HL-60 (cell line): ENCODE measurements at places on chromosomes 12 and 14.

GRCh38 chr12:89968151-89968700 is 259.6 kb upstream of the ATP2B1 start:
- peak; percentile 65 for DNase-seq

GRCh38 chr12:83198291-83199015 is 511.7 kb downstream of the TMTC2 start:
- no peak for DNase-seq

DNA sequence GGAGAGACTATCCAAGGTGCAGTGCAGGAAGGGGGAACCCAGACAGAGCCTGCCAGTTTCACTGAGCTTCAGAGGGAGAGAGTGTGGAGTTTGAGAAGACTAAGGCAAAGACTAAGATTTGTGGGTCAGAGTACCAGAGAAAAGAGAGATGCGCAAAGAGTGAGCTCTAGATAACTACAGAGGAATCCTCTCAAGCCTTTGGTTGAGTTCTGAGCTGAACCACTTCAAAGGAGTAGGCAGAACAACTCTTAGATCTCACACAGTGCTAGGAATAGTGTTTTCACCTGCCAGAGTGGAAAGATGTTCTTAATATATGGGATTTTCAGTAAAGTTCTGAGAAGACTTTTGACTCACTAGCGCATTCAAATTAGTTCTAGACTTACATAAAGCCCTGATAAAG is 10.7 kb upstream of the M6PR start:
- DNase-seq, result no peak

DNA sequence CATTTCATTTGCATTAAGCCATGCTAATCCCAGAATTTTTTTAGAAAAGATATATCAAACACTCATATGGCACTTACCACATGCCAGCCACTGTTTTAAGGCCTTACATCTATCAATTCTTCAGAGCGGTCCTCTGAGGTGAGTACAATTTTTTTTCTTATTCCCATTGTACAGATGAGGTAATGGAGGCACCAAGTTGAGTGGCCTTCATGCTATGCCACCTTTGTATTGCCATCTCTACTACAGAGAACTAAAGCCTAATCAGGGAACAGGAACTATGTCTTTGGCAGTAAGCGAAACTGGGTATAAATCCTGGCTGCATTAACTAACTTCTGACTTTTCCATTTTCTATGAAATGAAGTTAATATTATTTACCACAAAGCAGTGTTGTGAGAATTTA is 27.1 kb downstream of the SLC38A4 start:
- DNase-seq, result no peak

DNA sequence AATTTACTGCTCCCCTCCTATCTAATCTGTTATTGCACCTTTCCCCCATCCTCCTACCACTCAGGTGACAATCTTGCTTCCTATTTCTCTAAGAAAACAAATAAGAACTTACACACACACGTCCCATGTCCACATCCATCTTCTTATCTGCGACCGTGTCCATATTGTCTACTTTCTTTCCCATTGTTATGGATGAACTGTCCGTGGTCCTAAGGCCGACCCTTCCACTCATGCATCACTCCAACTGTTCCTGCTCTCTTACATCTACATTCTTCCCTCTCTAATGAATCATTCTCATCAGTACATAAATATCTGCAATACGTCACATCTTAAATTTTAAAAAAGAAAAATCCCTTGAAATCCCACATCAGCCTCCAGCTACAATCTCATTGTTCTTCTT is 30.0 kb downstream of the ZFYVE1 start:
- DNase-seq, result no peak

DNA sequence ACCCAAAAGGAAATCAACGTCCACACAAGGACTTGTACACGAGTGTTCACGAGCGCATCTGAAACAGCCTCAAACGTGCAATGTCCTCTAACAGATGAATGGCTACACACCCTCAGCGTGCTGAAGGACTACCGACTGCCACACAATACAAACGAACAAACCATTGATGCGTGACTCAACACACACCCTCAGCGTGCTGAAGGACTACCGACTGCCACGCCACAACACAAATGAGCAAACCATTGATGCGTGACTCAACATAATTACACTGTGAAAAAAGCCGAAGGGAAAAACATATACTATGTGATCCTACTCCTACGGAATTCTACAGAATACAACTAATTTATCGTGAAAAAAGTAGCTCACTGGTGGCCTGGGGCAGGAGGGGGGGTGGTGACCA is 25.1 kb upstream of the BTBD6 start:
- no peak for DNase-seq

GRCh38 chr12:70627677-70628076 is 9.6 kb downstream of the PTPRB start:
- no peak for DNase-seq

DNA sequence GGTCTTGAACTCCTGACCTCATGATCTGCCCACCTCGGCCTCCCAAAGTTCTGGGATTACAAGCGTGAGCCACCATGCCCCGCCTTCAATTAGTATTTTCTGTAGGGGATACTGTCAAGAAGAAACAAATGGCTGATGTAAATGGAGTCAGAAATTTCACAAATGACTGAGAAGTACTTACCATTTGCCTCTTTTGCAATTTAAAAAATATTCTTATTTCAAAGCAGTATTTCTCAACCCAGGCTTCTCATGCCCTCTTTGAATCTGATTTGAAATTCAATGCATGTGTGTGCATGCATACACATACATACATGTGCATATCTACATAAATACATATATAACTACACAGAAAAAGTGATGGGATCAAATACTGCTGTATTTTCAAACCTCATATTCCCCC is 4.4 kb downstream of the PSMA6 start:
- DNase-seq, result no peak

DNA sequence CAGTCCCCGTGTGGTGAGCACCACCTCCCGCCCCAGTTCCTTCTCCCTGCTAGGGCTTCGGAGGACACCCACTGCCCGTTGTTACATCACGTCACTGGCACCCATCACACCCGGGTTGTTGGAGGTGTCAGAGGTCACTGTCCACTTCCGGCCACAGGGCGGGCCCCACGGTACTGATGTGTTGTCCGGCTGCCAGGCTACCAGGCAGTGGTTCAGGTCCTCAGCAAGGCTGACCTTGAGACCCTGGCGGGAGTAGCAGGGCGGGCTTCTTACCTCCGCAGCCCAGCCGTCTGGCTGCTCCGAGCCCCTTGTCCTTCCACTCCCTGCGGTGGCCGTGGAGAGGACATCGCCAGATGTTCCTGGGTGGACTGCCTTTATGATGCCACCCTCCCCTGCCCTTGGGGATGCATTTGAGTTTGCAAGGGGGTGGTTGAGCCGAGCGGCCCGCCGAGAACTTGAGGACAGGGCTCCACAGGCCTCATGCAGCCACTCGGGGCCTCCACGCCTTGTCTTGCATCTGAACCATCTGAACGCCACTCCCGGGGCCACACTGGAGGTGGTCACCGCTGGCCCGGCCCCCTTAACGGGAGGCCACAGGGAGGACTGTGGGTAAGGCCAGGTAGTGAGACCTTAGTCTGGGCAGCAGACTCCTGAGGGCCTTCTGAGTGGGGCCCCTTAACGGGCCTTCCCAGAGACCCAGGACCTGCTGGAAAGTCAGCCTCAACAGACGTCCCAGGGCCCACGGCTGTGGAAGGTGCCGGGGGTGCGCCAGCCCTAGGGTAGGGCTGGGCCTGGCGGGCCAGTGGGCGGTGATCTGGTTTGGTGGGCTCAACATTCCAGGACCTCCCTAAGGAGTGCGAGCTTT is 27.1 kb upstream of the PLD4 start:
- no peak for DNase-seq

DNA sequence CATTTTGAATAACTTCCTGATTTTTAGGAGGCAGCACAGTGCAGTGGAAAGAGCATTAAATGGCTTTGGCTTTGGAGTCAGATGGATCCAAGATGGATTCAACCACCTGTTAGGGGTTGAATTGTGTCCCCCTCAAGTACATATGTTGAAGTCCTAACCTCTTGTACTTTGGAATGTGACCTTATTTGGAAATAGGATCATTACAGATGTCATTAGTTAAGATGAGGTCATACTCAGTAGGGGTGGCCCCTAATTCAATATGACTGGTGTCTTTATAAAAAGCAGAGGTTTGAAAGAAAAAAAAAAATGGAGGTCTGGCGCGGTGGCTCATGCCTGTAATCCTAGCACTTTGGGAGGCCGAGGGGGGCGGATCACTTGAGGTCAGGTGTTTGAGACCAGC is 18.8 kb downstream of the ATP5MC2 start:
- no peak for DNase-seq

DNA sequence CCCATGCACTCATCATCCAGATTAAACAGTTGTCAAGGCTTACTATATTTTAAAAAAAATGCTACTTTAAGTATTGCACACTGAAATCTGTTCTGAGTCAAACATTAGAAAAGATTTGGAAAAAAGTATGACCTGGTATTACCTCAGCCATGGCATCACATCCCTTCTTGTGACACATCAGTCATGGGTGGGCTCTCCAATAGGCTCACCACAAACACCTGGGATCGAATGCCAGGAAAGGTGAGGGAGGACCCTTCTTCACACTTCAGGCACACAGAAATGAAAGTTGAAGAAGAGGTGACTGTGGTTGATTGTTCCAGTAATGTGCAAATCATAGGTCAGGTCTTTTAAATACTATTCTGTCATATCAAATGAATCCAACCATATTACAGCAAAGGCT is 36.6 kb upstream of the GZMB start:
- DNase-seq, result no peak

GRCh38 chr14:29955087-29955486 is 27.4 kb upstream of the PRKD1 start:
- DNase-seq, result no peak

DNA sequence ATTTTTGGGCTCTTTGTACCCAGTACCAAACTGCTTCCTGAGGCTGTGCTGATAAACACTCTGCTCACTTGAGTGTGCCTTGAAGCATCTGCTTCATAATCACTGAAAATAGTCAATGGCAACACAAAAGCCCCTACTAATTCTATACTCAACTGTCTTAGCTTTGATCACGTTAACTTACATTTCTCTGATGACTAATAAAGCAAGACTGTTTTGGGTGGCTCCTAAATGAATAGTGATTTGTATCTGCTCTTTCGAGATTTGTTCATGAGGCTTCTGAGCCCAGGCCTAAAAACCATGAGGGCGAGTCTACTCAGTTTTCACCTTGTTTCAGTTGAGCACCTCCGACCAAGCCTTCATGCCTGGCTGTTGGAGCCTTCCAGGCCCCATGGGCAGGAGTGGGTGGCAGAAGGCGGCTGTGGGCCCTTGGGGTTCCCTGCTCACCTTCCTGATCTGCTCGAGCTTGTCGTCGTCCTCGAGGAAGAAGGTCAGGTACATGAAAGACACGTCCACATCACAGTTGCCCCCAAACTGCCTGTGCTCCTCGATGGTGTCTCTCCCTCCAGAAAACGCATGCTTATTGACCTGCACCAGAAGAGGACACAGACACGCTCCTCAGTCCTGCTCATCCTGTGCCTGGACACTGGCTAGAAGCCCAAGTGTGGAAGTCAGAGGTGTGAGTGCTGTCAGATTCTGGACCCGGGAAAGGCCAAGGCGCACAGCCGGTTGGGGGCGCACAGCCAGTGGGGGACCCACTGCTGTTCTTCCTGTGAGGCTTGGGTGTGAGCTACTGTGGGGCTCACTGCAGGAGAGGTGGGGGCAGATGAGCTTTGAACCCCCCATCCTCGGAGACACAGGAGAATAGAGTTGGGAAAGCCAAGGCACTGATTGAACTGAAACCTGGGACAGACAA is 13.7 kb downstream of the SLC25A47 start:
- no peak for DNase-seq

GRCh38 chr12:26102953-26103352 is 21.9 kb downstream of the BHLHE41 start:
- DNase-seq, result no peak

DNA sequence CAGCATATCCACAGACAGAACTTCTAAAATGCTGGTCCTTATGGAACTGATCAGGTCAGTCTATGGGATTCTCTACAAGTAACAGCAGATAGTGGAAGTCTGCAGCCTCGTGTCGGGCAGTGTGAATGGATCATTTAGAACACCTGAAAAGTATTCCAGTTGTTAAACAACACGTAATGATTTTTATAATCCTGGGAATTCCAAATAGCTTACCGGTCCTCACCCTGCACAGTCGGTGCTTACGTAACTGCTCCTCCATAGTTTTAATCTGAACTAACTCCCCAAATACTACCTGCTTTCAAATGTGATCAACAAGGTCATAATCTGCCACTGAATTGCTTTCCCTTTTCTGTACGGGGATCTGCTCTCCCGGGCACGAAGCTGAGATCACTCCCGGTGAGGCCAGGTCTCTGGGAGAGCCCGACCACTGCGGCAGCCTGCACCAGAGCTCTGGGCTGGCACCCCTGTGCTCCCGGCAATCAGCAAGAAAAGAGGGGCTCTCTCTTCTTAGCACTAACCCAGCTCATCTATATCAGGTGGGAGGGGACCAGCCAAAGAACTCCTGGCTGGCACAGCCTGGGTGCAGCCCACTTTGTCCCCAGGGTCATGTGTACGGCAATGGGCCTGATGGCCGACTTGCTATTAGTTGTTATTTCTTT is 157.0 kb downstream of the FOXN3 start:
- no peak for DNase-seq

- no peak for DNase-seq
These were observed 143.7 kb downstream of the ASCL4 start for GRCh38 chr12:107917912-107918800.

GRCh38 chr12:8156416-8156815 is 399 bp upstream of the ZNF705A start:
- DNase-seq, result no peak

DNA sequence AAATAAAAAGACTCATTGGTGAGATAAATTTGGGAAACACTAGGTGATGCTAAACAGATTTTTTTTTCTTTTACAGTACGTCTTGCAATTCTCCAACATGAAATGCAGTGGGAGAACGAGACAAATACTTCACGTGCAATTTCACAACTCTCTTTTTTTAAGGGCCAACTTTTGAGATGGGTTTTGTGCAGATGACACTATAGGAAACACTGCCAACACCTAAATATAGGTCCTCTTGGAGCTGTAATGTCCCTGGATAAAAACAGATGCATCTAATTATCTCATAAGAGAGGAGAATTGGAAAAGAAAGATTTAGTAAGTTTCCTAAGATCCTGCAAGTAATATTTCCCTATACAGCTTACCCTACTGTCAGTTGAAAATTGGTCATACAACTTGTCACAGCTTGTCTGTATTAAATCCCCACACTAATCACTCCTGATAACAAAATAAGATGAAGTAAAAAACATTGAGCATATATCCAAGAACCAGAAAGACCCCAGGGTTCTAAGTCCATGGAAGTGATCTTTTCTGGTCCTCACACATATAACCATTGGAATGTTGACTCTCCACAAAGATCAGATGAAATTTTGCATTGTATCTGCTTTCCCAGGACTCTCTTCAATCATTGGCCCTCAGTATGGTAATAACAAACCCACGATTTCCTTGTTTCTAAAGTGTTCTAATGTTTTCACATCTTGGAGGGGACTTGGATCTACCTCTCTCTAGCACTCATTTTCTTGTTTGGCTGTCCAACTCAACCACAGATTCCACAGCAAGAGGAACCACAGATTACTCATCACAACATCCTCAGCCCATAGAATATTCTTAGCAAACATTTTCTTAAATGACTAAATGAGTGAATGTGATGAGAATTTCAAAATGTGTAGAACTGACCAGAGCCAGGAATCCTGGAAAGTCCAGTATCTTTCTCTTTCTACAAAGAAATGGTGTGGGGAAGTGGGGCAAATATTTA is 769.4 kb upstream of the USP15 start:
- DNase-seq, result no peak
